ENCODE measurements at places on chromosomes 6 and 20.

- no peak for DNase-seq
Measured at GRCh38 chr6:27101824-27102223, 145.7 kb upstream of the PRSS16 start.

GRCh38 chr6:158560836-158561320 is 987 bp downstream of the TMEM181 start:
- peak; percentile 59 for DNase-seq

DNA sequence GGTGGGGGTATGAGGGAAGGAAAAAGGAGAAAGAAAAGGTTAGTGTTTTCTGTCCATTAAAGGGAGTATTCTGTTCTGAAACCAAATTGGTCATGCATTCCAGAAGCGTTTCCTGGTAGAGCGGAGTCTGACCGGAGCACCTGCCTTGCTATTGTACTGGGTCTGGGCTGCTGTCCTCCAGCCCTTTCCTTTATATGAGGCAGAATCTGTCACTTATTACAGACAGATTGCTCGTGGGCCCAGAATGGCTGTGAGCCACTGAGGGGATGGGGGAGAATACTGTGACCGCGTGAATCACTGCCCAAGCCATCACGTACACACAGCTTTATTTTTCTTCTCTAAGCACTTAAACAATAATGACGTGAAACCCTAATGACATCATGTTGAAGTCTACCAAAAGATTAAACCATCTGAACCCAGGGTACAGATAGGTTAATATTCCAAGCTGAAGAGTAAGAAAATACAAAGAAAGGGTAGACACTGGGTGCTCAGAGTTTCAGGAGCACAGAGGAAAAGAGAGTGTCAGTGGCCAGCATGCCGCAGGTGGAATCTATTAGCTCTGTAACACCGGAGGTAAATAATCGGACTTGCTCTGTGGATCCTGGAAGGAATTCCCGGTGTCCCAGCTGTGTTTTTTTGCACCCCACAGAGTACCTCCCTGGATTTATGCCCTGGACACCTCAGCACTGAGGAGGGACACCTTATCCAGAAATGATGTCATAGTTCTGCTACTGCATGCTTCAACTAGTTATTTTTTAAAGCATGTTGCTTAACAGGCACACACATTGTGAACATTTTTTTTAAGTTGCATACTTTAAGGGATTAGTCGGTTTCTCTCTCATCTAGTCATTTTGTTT is 573.3 kb downstream of the PKHD1 start:
- no peak for DNase-seq

GRCh38 chr6:55664591-55665587 is 85.9 kb upstream of the HMGCLL1 start:
- DNase-seq, result no peak

GRCh38 chr6:53347921-53348370 is 804 bp downstream of the ELOVL5 start:
- DNase-seq, result peak; percentile 76

DNA sequence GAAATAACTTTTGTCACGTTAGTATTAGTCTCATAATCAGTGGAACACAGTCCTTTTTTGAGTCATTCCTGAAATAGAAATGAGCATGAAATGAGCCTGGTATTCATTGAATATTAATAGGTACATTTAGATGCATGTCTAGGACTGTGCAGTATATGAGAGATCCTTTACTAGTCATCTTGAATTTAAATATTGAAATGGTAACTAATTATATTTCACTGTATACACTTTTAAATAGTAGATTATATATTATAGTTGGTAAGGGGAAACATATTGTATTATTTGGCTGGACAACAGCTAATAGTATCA is 59.4 kb downstream of the RSPO3 start:
- no peak for DNase-seq

DNA sequence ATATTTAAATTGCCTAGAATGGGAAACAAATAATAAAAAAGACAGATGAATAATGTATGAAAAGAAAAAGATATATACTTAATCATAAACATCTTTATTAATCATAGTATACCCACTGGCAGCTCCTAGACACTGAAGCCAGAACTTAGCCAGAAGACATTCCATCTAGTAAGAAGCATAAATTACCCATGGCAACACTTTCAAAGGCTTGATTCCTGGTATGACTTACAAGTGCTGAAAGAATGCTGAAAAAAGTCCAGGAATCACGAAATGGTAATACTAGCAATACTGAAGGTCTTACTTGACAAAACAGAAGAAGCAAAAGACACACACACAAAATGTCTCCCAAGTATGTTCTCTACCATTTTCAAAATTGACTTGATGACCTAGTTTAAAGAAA is 38.0 kb downstream of the RWDD2A start:
- DNase-seq, result no peak

- no peak for DNase-seq
Measured at GRCh38 chr20:50245498-50246366, 55.1 kb downstream of the CEBPB start.

DNA sequence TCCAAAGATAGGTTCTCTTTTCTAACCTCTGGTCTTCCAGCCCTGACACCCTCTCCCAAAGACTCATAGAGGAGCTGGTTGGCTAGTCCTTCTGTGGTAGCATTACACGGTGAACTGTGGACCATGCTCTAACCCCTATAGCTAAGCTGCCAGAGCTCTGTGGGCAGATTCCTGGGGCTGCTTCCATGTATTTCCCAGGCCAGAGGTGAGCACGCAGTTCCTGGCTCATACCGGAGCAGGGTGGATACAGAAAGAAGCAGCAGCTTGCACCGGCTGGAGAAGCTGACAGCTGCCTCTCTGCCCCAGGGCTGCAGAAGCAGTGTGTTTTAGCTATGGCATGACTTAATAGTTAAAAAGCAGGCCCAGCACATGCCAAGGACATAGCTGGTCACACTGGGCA is 84.1 kb upstream of the FOXP4 start:
- peak; percentile 64 for DNase-seq

DNA sequence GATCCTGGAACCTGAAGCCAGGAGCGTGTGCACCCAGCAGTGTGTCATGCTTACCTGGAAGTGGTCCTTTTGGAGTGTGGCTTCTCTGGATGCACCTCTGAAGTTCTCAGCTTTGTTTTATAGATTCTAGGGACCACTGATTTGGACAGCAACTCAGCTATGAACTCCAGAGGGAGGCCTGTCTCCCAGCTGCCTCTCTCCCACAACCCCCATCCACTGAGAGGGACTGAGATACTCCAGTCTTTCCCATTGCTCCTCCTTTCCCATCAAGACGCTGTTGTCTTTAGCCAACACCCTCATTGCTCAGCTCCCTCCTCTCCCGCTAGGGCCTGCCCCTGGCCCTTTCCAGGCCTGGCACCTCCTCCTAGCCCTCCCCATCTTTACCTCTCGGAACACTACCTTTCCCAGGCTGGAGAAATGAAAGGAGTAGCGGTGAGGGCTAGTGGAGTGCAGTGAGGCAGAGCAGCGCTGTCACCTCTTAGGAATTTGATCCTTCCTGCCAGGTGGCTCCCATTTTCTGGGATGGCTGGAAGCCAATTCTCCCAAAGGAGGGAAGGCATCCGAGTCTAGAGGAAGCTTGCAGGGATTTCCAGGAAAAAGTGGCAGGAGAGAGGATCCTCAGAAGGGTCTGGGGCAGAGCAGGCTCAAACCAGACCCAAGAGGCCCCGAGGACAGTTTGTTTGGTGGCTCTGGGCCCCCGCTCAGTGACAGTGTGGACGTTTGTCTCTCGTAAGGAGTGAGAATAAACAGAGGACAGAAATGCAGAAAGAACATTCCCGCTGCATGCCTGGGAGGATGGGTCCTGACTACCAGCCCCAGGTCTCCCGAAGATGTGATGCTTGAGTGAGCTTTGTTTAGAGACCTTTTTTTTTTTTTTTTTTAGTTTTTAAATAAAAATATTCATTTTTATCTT is at the start of gene LRRN4:
Gene LRRN4 (minus strand): TSS at position 285 of the 913 bp plus-strand sequence. CDS start 1,261 bp downstream, outside the sequence.
- DNase-seq, result peak; percentile 30

GRCh38 chr6:123888771-123889513 is 85.3 kb downstream of the NKAIN2 start:
- no peak for DNase-seq

GRCh38 chr6:122853259-122853995 is 64.4 kb downstream of the SMPDL3A start:
- DNase-seq, result no peak

DNA sequence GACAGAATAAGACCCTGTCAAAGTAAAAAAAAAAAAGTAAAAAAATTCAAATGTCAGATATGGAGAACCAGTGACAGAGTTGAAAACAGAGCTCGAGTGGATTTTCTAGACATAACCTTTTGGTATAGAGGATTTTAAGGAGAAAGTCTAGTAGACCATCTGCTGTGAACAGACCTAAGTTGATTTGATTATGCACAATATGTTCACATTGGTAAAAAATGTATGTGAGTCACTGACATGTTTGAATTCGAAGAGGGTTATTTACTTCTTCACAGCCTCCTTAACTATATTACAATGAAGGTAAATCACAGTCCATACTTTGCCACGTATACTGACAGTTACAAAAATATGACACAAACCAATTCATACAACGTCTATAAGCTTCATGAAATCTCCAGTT is 7.4 kb downstream of the TINAG start:
- no peak for DNase-seq

DNA sequence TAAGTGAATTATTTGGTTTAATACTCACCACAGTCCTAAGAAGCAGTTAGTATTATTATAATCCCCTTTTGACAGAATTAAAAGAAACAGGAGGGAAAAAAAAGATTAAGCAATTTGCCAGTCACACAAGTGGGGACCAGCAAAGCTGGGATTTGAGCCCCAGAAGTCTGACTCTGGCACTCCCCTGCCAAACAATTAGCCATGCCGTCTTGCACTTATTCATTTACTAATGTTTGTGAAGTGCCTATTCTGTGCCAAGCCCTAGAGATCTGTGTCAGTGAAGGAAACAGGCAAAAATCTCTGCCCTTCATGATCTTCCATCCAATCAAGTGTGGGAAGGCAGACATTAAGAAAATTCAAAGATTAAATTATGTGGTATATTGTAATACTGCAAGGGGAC is 126.0 kb upstream of the TOP1 start:
- DNase-seq, result no peak

DNA sequence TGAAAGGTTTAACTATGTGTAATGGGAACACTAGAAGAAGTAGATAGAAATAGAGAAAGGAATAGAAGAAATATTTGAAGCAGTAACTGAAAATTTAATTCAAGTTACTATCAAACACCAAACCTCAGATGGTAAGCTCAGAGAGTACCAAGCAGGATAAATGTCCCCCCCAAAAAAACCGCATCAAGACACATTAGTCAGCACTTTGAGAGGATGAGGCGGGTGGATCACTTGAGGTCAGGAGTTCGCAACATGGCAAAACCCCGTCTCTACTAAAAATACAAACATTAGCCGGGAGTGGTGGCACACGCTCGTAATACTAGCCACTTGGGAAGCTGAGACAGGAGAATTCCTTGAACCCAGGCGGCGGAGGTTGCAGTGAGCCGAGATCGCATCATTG is 253.1 kb downstream of the C6orf118 start:
- DNase-seq, result no peak

DNA sequence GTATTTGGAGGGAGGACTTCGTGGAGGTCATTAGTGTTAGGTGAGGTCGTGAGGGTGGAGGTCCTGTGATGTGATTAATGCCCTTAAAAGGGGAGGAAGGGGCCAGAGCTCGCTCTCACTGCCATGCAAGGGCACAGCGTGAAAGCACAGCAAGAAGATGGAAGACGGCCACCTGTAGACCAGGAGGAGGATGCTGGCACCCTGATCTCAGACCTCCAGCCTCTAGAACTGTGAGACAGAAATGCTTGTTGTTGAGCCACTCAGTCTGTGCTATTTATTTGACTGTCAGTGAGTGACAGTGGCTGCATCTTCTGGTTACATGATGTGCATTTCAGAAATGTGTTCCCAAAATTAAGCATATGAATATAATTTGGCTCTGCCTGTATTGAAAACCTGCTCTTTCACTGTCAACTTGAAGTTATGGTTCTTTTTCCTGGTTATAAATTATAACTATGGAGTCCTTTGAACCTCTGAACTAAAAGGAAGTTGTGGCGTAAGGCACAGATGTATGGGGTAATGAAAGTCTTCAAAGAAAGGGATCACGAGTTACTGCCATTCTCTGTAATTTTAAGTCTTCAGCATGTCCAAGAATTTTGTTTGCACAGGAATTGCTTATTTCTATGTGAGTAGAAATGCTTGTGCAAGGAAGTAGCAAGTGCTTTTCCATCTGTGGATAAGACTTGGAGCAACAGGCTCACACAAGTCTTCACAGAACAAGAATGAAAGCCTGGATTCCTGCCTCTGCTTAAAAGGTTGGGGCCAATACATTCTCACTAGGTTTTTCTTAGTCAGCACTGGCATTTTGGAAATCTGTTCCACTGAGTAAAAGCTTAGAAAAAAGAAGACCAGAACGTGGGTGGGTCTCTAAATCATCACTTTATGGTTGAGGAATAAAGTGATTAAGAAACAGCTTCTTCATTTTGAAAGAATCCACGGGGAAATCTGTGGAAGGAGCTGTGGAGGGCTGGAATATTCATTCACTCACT is 10.3 kb downstream of the PPP1R14C start:
- DNase-seq, result peak; percentile 43

DNA sequence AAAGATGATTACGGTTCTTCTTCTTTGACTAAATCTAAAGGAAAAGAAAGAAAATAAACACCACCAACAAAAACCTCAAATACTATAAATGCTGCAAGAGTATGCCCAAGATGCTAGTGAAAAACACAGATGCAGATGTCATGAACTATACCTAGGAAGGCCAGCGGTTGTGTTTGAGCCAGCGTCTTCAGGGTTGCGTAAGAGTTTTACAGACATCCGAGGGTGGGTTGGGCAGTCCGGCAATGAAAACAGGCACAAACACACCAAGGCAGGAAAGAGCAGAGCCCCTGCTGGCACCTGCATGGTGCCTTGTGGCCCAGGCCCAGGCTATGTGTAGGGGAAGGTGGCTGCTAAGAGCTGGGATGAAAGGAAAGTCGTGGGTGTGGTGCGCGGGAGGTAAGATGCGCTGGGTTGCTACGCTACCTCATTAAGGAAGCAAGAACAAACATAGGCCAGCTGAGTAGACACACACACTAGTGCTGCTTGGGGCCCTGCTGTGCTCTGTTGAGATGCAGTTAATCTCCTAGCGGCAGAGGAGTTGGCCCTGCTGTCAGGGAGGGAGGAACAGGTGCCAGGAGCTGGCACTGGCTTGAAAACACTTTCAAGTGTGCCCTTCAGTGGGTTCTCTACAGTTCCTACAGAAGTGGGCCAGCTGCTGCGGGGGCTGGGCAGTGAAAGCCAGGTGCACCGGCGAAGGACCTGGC is 170.2 kb upstream of the PLN start:
- peak; percentile 7 for DNase-seq

GRCh38 chr20:36629719-36630681 is 16.0 kb downstream of the SLA2 start:
- DNase-seq, result no peak

DNA sequence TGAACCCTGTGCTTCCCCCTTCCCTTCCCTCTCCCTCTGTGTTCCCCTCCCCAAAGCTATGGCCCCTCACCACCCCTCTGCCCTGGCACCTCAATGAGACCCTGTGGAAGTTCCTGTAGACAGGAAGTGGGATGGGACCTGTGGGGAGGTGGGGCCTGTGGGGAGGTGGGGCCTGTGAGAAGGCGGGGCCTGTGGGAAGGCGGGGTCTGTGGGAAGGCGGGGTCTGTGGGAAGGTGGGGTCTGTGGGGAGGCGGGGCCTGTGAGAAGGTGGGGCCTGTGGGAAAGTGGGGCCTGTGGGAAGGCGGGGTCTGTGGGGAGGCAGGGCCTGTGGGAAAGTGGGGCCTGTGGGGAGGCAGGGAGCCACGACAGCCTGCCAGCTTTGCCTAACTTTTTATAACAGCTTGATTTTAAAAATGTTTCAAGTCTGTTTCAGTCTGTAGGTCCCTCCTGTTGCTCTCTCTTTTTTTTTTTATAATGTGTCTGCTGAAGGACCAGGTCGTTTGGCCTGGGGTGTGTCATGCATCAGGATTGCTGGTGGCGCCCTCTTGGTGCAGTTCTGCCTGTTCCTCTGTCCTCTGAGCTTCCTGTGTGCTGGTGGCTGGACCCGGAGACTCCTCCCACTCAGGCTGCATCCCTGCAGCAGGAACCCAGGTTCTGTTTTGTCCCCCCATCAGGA is 70.5 kb upstream of the SLCO4A1 start:
- DNase-seq, result no peak

All from small intestine (tissue), 16 donors.